Activated naive CD4-positive, alpha-beta T cell (primary cell): ENCODE measurements at places on chromosomes 7 and 10.
A peak's percentile ranks its signal among the peaks of the same experiment; 100 is the strongest.

GRCh38 chr10:10794791-10795191 lies 222.9 kb upstream of the CELF2 start:
- no peak for DNase-seq

GRCh38 chr7:25002786-25003185 lies 22.8 kb upstream of the OSBPL3 start:
- no peak for DNase-seq

- DNase-seq = no peak
Measured at GRCh38 chr7:47474937-47475879, 106.7 kb downstream of the TNS3 start.

DNA sequence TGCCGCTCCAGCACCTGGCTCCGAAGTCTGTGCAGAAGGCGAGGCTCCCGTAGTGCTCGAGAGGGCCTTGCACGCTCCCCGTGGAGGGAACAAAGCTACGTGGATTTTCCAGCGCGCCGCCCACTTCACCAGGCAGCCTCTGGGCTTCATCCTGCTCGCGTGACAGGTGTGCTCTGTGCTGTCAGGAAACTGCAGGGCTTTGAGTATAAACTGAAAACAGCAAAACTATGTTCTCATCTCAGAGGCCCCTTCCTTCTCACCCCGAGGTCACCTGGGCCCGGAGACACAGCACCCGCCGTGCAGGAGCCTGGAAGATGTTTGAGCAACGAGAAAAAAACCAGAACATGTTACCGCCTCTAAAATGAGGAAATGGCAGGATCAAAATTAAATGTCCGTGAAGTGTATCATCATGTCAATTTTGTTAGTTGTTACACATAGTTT lies 17.6 kb upstream of the GPR146 start:
- DNase-seq = no peak

DNA sequence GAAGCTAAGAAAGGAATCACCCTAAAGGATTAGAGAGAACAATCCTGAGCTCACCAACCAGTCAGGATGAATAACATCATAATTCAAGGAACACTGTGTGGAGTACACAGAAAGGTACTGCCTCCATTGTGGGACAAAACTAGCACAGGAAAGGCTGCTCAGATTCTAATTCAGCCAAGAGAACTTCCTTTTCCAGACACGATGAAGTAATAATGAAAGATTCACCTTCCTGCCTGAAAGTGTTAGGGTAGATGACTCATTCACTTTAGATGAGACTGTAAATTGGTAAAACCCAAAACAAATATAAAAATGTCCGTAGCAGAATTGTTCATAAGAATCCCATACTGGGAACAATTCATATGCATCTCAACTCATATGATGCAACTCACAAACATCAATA lies 167.2 kb downstream of the CDC14C start:
- no peak for DNase-seq

DNA sequence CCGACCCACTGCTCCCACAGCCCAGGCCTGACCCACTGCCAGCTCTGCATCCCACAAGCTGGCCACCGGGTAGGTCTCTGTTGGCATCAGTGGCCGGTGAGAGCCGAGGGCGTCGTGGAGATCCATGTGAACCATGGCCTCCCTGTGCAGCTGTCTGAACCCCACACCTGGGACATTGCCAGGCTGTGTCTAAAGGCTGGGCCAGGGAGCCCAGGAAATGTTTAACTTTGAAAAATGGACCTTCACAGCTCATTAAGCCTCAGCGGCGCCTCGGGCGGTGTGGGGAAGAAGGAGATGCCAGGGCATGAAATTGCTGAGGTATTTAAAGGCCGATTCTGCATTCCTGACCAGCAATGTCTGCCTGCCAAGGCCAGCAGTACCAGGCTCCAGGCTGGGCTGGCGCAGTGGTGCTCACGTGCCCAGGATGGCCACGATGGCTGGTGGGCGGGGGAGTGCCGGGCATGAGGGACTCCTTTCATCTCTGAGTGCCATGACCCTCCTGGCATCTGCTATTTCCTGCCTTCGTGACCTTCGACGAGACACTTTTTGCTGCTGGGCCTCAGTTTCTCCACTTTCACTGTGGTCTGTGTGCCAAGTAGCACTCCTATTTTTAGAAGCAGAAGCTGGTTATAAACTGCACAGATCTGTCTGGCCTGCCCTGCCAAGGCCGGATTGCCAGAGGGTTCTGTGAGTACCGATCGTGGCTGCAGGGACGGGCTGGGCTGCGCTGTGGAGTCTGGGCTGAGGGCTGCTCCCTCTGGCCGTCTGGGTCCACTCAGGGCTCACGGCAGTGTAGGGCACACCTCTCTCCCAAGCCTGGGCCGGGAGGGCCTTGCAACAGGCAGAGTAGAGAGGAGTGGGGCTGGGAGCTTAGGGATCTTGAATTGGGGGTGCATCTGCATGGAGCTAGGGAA lies 21.8 kb downstream of the ELFN1 start:
- no peak for DNase-seq

DNA sequence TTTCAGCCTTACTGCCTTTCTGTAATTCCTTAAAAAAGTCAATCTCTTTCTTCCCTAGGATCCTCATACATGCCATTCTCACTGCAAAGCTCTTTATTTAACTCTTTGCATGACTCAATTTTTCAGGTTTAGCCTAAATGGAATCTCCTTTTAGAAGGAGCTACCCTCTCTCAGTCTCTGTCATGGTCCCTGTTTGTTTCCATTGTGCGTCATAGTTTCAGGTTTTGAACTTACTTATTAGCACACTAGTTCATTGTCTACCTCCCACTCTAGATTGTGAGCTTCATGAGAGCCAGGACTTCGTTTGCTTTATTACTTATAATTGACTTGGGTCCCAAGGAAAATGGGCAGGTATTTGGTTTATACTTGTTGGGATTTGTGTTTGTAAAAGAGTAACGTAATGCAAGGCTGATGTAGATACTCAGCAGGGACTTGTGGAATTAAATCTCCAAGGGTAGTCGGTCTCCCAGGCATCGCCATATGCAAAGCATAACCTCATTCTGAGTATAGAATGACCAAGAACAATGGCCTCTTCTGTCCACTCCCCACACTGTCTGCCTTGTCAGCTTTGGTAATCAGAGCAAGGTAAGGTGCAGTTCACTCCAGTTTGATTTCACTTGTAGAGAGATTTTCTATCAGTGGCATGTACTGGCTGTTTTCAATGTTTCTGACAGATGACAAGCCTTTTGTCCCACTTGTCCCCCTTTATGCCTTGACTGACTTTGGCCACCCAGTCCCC lies 252.0 kb downstream of the SORCS3 start:
- no peak for DNase-seq

DNA sequence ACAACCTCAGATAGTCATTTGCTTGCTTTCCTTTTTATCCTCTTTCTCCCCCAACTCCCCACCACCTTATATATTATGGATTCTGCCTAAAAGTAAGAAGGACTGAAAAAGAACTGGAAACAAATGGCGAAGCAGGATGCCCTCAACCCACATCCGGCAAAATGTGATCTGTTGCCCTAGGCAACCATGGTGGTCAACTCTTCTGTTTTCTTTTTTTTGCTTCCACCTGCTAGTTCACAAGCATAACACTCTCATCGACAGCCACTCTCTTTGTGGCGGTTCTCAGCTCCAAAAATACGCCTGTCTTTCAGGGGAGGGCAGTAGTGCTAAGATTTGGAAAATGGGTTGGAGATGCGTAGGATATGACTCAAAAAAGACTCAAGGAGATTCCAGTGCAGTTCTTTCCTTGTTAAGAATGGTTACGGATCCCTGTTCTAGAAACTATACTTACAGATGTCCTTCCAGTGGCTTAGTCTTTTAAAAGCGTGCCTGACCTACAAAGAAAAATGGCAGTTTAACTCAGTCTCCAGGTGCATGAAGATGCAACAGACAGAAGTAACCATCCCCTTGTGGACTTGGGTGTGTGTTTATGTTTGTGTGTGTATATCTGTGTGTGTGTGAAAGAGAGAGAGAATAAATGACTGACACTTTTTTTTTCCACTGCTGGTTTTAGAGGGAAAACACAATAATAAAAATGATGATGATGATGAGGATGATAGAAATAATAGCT lies 10.7 kb downstream of the APBB1IP start:
- DNase-seq = peak; percentile 33

- DNase-seq = no peak
Measured at GRCh38 chr10:113618338-113618737, 45.5 kb downstream of the NRAP start.

GRCh38 chr7:155365146-155365874 lies 67.6 kb downstream of the INSIG1 start:
- no peak for DNase-seq

DNA sequence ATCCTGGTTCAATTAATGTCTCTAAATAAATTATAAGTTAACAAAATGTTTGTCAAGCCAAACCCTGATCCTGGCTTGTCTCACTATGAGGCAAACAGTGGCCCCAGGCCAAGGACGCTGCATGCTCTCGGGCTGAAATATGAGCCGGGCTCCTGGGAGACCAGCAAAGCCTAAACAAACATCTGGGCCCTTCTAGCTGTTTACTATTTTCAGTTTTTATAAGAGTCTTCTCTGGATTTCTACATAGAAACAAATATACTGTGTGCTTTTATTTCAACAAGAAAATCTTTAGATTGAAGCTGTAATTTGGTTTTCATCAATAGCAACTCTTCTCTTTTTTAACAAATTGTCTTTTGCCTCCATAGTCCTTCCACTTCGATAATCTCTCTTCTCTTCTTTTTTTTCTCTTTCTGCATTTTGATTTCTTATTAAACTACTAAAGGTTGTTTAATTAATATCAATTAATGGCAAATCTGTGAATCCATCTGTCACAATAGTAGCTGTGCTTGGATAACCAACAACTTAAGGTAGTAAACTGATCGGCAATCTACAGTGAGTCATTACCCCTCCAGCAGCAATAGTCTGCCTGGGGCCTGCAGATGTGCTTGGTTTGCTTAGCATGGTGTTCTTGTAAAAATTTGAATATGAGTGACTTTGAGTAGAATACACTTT lies 83.3 kb upstream of the DNAJC1 start:
- no peak for DNase-seq

GRCh38 chr10:109412353-109412752 lies 511.0 kb downstream of the XPNPEP1 start:
- no peak for DNase-seq

DNA sequence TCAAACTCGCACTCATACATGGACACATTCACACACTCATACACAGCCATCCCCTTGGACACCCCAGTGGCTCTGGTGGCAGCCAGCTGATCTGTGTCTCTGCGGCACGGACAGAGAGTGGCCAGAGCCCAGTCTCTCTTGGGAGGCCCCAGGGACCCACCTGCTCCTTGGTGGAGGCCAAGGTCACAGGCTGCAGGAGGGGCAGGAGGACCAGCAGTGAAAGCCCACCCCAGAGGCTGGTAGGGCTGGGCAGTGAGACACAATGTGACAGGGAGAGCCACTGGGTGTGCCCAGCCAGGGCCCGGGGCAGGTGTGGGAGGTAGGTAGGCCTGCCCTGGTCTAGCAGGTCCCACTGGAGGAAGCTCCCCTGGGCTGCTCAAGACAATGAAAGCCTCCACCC lies 18.5 kb downstream of the SHH start:
- no peak for DNase-seq

- DNase-seq = no peak
Measured at GRCh38 chr7:81080553-81080952, 161.7 kb upstream of the SEMA3C start.

DNA sequence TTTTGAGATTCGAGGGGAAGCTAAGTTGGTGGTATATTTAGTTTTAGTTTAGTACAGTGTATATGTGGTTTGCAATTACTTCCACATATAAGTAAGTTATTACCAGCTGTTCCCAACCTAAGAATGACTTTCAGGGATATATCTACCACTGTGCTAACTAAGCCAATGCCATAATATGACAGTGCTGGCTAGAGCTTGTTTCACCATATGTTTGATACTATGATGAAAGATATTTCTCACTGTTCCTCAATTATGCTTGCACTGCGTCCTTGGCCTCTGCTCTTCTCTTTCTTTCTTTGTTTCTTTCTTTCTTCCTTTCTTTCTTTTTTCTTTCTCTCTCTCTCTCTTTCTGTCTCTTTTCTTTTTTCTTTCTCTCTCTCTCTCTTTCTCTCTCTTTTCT lies 113.8 kb upstream of the SKAP2 start:
- DNase-seq = no peak

DNA sequence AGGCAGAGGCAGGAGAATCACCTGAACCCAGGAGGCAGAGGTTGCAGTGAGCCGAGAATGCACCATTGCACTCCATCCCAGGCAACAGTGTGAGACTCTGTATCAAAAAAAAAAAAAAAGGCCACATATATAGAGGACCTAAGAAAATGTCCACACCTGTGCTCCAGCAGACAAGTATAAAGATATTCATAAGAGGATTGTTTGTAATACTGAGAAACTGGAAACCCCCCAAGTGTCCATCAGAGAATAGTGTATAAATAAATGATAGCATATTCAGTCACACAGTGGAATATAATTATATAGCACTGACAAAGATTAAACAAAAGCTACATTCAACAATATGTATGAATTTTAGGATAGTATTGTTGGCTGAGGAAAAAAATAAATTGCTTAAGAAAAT lies 1050.6 kb downstream of the GRM8 start:
- DNase-seq = no peak

DNA sequence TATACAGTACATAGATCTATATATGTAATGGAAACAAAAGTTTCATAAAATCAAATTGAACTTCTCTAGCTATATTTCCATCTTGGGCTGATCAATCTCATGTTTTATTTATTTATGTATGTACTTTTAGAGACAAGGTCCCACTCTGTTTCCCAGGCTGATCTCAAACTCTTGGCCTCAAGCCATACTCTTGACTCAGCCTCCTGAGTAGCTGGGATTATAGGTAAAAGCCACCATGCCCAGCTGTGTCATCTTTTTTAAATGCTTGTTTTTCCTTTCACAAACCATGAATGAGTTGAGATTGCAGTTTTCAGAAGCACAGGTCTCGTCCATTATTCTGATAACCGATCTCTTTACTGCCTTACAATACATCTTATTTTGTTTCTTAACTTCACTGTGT lies 400.9 kb downstream of the KCNMA1 start:
- DNase-seq = no peak

DNA sequence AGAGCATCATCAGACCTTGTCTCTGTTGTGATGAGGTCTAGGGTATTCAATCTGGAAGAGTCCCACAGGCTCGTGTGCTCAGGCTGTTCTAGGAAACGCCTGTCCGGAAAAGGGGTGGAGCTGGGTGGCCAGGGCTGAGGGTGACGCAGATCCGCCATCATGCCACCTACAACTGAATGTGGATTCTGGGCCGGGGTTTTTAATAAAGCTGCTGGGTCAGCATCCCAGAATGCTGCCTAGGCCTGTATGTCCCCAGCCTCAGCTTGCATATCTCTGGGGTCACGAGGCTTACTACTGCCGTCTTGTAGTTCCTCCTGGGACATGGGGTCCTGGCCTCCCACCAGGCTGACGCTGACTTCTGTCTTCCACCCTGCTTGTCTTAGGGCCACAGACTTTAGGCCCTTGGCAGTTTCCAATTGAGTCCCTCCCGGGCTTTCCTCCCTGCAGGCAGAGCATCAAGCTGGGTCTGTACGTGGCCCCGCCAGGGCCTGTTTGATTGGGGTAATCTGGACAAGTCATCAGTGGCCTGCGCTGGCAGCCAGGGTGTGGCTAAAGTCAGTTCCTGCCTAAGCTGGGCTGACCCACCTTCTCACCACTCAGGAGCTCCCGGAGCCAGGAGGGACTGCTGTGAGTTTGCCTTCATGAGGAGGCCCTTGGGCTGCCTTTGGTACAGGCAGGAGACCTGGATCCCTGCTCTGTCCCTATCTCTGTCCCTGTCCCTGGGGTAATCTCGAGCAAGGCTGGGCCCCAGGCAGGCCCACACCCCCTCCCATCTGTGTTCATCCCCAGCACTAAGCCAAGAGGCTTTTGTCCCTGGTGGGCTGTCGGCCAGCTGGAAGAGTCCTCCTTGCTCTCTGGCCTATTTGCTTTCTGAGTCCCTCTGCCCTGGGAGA lies 79.9 kb downstream of the ZMIZ1 start:
- DNase-seq = no peak
